ENCODE measurements at places on chromosomes 16 and 17.

DNA sequence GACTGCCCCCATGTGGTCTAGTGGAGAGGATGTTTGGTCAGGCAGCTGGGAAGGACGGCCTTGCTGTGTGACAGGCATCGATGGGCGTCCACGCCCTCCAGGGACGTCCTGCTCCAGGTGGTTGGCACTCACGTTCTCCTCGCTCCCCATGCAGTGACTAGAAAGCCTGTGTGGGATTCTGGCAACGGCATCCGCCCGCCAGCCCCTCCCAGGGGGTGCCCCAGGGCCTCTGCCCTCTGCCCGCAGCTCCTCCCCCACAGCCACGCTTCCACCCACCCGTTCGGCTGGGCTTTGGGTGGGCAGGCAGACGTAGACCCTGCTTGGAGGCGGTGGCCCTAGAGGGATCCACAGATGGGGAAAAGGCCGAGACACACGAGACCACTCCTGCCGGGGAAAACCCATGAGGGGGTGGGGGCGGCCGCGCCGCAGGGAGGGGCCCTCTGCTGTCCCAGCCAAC lies 4.7 kb upstream of the IL17C start:
- DNase-seq: peak; percentile 53

- DNase-seq: no peak
Measured at GRCh38 chr16:73311857-73312723, 264.2 kb upstream of the ZFHX3 start.

DNA sequence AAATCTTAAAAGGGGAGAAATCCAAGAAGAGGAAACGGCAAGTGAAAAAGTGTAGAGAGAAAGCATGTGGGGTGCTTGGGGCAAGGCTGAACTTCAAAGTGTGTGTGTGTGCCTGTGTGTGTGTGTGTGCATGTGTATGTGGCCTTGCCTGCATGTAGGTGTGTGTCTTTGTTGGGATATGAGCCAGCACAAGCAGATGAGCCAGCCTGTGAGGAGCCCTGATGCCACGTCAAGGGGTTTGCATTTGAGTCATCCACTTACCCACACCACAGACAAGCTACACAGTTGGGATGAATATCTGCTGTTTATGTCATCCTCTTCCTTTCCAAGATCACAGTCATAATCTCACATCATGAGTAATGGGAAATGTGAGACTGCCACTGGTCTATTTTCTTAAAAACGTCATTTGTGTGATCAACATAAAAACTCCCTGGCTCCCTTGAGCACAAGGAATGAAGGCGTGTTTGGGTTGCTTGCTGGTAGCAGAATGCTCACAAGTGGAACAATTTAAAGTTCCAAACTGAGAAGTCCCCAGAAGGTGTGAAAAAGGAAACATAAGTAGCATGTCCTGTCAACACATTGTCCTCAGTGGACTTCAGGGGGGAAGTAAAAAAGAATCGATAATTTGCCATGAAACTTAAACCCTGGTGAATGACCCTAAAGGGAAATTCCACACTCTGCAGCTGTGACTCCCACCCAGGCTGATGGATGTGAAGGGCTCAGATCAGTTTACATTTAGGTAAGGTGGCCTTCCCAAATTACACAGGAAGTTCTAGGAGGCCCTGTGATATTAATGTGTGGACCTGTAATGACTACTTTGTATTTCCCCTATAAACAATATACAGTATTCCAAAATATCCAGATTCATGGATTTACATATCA lies 14.7 kb downstream of the KCTD19 start:
- DNase-seq: peak; percentile 99

GRCh38 chr16:87534751-87535150 lies 41.9 kb upstream of the ZCCHC14 start:
- DNase-seq: no peak

GRCh38 chr17:1755252-1755826 lies 6.5 kb upstream of the SERPINF1 start:
- DNase-seq: no peak

DNA sequence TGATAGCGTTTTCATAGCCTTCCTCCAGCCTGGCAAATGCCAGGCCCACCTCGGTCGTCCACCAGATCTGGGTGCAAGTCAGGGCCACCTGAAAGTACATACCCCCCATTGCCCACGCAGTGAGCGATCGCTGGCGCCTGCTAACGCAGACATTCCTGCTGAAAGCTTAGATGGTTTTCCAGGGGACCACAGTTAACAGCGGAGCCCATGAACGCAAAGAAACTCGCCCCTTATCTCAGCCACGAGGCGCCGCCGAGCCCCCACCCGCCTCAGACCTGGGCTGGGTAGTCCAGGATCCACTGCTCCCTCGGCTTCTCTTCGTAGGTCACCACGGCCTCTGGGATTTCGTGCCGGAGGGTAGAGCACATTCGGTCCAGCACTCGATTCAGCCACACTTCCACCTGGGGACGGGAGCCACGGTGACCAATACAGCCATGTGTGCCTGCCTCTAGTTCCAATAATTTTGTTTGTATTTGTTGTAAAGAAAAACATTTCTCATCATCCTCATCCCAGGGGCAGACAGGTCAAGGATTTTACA lies 74.5 kb downstream of the DNAH17 start:
- DNase-seq: no peak

- DNase-seq: no peak
Measured at GRCh38 chr16:81787659-81788058, 8.6 kb downstream of the PLCG2 start.

DNA sequence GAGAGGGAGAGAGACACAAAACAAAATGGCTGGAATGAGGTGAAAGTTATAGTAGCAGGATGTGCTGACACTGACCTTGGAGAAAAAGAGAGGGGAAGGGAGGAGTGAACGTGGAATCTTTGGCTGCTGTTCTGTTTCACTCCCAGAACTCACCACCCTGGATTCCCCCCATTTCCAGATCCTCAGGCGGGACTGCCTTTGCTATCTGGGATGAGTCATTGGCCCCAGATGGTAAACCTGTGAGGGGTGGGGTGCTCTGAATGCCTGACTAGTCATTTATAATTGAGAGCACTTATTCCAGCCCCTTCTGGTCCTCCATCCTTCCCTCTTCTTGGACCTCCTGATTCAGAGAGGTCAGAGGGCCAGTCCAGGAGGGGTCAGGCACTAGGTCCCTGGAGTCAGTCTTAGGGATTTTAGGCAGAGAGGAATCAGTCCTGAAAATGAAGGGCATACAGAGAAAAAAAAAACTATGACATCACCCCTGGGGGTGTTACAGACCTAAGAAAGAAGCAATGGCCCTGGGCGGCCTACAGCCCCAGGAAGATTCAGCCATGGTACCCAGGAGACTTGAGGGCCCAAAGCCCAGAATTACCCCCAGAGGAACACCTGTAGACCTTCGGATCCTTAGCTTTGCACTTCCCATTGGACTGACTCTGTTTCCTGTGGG lies 2.2 kb upstream of the ZG16 start:
- peak; percentile 73 for DNase-seq

GRCh38 chr16:74321356-74321755 lies 24.7 kb downstream of the PSMD7 start:
- no peak for DNase-seq

GRCh38 chr17:59526451-59526850 lies 39.0 kb upstream of the DHX40 start:
- DNase-seq: no peak

GRCh38 chr16:76984196-76984595 lies 206.8 kb upstream of the MON1B start:
- no peak for DNase-seq

DNA sequence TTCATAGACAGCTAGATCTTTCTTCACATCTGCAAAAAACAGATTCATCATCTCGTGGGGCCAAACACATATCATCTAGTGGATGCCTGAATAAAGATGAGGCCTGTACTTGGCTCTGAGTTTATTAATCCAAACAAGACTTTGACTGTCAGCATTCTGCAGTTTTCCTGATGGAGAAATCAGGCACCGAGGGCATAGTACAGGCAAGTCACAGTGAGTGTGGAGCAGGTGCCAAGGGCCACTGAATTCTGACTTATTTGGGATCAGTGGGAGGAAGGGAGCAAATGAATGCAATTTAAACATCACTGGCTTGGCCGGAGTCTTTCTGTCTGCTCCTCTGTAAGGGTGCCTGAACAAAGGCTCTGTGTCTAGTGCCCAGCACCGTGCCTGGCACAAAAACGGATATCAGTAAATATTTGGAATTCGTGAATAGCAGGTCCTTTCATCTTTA lies 975 bp downstream of the CFAP20 start:
- DNase-seq: peak; percentile 17

GRCh38 chr16:11235703-11235991 lies 20.4 kb downstream of the SOCS1 start:
- no peak for DNase-seq

DNA sequence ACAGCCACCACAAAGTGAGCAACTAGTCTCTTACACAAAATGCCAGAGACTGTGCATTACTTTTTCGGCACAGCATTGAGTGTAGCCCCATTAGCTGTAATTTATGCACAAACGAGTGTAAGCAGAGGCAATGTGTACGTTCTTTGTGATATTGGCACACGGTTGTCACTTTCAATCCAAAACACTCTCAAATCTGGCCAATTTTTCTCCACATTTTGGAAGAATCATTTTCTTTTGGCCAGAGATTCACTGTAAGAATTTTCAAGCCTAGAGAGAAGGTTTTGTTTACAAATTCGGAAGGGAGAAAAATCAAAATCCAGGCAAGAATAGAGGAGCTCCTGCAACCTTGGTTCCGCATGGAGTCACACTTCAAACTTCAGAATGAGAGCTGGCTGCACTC lies 15.4 kb upstream of the KIF2B start:
- DNase-seq: peak; percentile 3

DNA sequence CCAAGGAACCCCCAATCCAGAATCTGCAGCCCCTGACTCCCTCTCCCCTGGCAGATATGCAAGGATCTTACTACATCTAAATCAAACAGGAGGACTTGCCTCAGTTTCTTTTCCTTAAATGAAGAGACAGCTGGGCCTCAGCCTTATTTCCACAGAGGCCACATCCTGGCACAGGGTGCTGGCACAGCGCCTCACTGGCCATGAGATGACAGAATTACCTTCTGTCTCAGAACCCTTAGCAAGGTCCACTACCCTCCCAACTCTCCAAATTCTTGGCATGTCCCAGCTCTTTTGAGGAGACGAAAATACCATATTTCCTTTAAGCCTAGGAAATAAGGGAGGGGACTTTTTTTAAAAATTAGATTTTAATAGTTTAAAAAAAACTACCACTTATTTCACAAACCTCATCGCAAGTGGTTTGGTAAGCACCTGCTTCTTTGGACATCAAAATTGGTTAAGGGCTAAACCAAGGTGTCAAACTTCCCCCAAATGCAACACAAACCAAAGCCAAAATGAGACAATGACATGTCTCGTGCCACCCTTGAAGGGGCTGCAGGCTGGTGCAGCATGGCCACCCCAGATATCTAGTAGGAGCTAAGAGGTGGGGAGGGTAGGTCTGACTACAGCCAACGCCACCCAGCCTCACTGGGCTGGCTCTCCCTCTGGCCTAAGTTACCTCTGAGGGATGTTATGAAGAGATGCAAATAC lies 25.3 kb downstream of the FAM117A start:
- no peak for DNase-seq

- no peak for DNase-seq
Measured at GRCh38 chr17:41888332-41888965, 23.2 kb upstream of the KLHL11 start.

GRCh38 chr16:20647736-20648135 lies 49.7 kb downstream of the ACSM1 start:
- no peak for DNase-seq

GRCh38 chr17:3792481-3792880 lies 8.5 kb downstream of the ITGAE start:
- DNase-seq: no peak

DNA sequence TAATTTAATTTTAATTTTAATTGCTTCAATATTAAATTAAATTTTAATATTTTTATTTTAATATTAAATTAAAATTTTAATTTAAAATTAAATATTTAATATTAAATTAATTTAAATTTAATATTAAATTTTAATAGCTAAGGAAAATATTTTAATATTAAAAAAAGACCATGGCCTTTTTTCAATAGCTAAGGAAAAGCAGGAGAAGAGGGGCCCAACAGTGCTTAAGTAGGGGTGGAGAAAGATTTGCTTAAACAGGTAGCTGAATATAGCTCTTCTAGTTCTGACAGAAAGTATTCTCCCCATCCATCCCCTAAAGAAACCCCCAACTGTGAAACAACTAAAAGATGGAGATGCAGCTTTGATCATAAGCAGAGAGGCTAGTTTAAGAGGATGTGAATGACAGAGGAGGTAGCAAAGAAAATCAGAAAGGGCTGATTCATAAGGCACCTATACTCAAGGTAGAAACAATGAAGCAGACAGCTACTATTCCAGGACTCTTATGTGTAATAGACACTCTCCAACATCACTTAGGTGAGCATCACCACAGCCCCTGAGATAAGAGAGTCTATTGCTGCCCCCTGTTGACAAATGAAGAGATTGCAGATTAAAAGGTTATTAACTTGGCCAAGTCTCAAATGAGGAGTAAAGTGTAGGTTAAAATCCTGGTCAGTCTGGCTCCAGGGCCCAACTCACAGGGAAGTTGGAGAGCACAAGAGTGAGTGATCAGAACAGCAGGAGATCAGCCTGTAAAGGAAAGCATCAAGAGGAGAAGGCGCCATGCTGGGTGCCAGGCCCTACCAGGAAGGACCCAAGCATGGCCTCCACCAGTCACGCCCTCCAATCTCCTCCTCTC lies 7.8 kb upstream of the RNASEK start:
- peak; percentile 78 for DNase-seq

GRCh38 chr17:6374761-6375312 lies 60.1 kb downstream of the AIPL1 start:
- peak; percentile 90 for DNase-seq

DNA sequence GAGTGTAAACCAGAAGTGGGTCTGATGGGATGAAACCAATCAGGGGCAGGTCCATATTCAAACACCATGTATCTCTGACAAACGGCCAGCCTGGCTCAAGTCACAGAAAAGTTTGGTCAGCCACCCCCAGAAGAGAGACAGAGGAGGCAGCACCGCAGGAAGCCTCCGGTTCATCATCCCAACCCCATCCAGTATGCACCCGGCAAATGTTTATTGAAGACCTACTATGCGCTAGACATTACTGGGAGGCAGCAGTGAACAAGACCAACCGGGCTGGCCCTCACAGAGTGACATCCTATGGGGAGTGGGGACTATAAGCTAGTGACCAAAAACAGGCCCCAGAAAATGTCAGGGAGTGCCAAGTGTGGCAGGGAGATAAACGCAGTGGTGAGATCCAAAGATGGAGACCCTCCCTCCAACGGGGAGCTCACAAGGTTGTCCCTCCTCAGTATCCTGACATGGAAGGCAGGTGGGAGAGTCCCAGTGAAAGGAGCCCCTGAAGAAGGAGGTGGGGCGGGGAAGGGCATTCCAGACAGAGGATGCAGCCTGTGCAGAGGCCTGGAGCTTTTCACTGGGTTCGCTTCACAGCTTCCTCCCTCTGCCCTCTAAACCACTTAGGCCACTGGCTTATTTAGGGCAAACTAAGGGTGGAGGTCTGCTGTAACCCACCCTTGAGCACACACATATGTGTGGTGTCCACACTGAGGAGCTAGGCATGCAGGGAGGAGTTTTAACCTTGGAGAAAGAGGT lies 2.0 kb downstream of the GSG1L start:
- DNase-seq: no peak

- DNase-seq: no peak
Measured at GRCh38 chr17:17137731-17138585, 68.2 kb downstream of the PLD6 start.

GRCh38 chr16:1614456-1615102 lies 2.4 kb downstream of the CRAMP1 start:
- peak; percentile 54 for DNase-seq

- DNase-seq: no peak
Measured at GRCh38 chr16:79137426-79137939, 463.1 kb downstream of the MAF start.
